Naive thymus-derived CD8-positive, alpha-beta T cell (primary cell): ENCODE measurements at places on chromosomes 4 and X.

DNA sequence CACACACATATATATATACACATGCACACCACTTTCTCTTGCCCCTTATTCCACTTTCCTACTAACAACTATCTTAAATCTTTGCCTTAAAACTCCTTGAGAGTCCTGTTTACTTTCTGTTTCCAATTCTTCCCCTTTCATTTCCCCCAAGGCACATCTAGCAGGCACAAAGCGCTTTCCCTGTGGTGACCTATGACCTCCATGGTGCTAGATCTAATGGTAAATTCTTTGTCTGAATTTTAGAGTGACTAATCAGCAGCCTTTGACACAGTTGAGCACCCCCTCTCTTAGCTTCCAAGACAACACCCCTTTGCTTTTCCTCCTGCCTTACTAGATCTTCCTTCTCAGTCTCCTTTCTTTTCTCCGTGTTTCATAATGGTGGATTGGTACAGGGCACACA, 236.4 kb upstream of the TTC29 start:
- H3K4me3 ChIP-seq: no peak overlapping the region
- no peaks in the 10 kb centered on the region for H3K36me3 ChIP-seq
- H3K4me1 ChIP-seq: no peaks in the 10 kb centered on the region
- H3K27me3 ChIP-seq: no peaks in the 10 kb centered on the region
- H3K27ac ChIP-seq: no peak overlapping the region

GRCh38 chrX:18885328-18886004, 98.4 kb downstream of the PHKA2 start:
- H3K4me3 ChIP-seq: peak overlapping the region; percentile 94
- peaks cover 40% of the 10 kb centered on the region for H3K4me1 ChIP-seq
- DNase-seq: no peak
- peak overlapping the region; percentile 83 for H3K27ac ChIP-seq

- no peaks in the 10 kb centered on the region for H3K27me3 ChIP-seq
- H3K4me3 ChIP-seq: no peak overlapping the region
- no peaks in the 10 kb centered on the region for H3K36me3 ChIP-seq
- no peak overlapping the region for H3K27ac ChIP-seq
- DNase-seq: no peak
These were observed 492 bp downstream of the GALNT7 start for GRCh38 chr4:173169178-173169427.

DNA sequence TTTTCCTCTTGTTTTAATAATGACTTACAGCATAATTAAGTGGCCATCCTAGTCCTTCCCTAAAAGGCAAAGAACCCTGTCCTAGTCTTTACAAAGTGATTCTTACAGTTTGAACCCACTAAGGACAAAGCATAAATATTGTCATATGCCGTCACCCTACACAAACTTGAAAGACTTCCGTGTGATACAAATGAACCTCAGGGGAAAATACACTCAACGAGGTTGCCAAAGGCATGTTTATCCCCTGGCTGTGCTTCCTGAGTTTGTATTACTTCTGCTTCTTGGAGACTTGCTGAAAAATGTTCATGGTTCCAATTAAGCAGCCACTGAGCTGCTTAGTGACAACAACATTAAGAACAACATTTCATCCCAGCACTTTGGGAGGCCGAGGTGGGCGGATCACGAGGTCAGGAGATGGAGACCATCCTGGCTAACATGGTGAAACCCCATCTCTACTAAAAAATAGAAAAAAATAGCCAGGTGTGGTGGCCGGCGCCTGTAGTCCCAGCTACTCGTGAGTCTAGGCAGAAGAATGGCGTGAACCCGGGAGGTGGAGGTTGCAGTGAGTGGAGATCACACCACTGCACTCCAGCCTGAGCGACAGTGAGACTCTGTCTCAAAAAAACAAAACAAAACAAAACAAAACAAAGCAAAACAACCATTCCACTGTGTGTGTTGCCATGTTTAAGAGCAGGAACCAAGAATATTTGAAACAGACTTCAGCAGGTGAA, 16.2 kb downstream of the RASSF6 start:
- H3K36me3 ChIP-seq: no peaks in the 10 kb centered on the region
- no peaks in the 10 kb centered on the region for H3K27me3 ChIP-seq
- H3K4me1 ChIP-seq: peaks cover 4% of the 10 kb centered on the region
- no peak for DNase-seq

- H3K27ac ChIP-seq: no peak overlapping the region
- no peaks in the 10 kb centered on the region for H3K36me3 ChIP-seq
- H3K4me1 ChIP-seq: peaks cover 4% of the 10 kb centered on the region
- no peak overlapping the region for H3K4me3 ChIP-seq
- H3K27me3 ChIP-seq: no peaks in the 10 kb centered on the region
These were observed 69.6 kb upstream of the SLC4A4 start for GRCh38 chr4:71269233-71269632.

- no peak overlapping the region for H3K4me3 ChIP-seq
- H3K27me3 ChIP-seq: no peaks in the 10 kb centered on the region
- H3K27ac ChIP-seq: no peak overlapping the region
These were observed 94.8 kb downstream of the MID1 start for GRCh38 chrX:10525381-10526120.

GRCh38 chrX:67779099-67779498, 235.3 kb downstream of the AR start:
- DNase-seq: no peak
- H3K27me3 ChIP-seq: no peaks in the 10 kb centered on the region
- H3K27ac ChIP-seq: no peak overlapping the region

GRCh38 chr4:48342606-48342880, 1.2 kb downstream of the SLAIN2 start:
- DNase-seq: no peak
- peak overlapping the region; percentile 92 for H3K27ac ChIP-seq
- H3K4me1 ChIP-seq: peaks cover 57% of the 10 kb centered on the region
- H3K27me3 ChIP-seq: no peaks in the 10 kb centered on the region
- H3K36me3 ChIP-seq: peaks cover 2% of the 10 kb centered on the region
